ENCODE measurements at places on chromosomes 6 and 20. TPM values are rescaled to one million over a fixed set of nuclear protein-coding genes. Genes with fewer than 3 reads are reported as not detected.

GRCh38 chr6:51554029-51554428, 533.4 kb downstream of the PKHD1 start:
- no peak for DNase-seq

GRCh38 chr6:40733290-40733689, 146.1 kb upstream of the LRFN2 start:
- no peak for DNase-seq

- DNase-seq = no peak
Measured at GRCh38 chr6:126944512-126944911, 174.0 kb upstream of the RSPO3 start.

GRCh38 chr20:16801919-16802651, 53.9 kb downstream of the OTOR start:
- no peak for DNase-seq

DNA sequence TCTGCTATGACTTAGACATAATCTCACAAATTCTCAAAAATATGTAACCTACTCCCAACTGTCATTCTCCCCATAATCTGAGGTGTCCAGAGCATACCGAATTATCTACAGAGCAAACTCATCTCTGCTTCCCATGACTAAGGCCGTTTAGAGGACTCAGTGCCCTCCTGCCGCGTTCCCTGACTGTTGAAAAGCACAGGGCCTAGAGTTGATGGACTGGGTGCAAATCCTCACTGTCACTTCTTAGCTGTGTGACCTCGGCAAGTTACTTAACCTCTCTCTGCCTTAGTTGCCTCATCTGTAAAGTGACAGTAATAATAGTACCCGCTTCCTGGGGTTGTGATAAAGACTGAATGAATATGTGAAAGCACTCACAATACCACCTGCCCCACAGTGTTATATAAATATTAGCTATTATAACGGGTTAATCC, 4.7 kb upstream of the TUBB2A start:
- DNase-seq = no peak

DNA sequence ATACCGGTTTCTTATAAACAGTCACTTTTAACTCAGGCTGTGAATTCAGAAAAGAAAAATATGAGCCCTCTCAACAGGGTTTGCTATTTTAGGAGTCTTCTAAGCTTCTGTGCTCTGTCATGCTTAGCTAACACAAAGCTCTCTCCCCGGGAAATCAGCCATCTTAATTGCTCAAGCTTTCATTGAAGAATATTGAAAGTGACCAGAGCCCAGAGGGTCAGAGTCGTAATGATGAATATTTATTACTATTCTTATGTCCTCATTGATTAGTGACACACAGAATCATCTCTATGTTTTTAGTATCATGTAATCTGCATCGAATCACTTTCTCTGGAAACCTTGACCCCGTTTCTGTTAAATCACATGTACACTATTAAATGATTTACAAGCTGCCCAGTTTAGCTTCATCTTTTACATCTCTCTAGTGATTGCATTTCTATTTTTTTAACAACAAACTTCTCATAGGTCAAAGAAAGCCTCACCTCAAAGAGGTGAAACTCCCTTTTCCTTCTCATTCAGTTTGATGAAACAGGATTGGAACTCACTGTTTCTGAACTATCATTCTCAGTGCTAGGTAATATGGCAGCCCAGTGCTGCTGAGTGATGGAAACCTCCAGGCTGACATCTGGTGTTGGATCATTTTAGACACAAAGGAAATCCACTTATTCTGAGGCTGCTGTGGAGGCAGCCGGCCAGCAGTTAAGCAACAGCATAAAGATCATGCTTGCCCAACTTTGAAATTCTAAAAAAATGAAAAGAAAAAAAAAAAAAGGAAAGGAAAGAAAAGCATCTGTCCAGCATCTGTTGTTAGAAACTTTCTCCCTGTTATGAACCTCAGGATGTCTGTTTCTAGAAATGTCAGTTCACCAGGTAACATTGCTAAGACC, 96.3 kb downstream of the RFPL4B start:
- no peak for DNase-seq

TXLNB gene
- total RNA-seq = 0.36 TPM
